ENCODE measurements at places on chromosomes 1 and 21.

- no peak for DNase-seq
These were observed 1036.0 kb downstream of the AMY1C start for GRCh38 chr1:104785575-104786187.

DNA sequence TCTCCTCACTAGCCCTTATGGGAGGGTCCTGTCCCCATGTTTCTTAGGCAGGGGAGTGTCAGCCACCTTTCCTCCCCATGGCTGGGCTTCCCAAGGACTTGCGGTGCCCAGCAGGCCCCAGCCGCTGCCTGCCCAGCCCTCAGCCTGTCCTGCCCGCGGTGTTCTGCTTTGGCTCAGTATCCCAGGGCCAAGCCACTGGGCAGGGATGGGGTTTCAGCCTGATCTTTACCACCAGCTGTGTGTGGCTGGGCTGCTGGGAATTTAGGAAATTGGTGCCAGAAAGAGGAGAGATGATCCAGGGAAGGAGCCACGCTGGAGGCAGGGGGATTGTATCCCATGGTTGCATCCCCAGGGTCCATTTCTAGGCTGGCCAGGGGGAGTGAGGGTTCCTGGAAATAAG, 6.9 kb upstream of the IGFN1 start:
- DNase-seq: no peak

DNA sequence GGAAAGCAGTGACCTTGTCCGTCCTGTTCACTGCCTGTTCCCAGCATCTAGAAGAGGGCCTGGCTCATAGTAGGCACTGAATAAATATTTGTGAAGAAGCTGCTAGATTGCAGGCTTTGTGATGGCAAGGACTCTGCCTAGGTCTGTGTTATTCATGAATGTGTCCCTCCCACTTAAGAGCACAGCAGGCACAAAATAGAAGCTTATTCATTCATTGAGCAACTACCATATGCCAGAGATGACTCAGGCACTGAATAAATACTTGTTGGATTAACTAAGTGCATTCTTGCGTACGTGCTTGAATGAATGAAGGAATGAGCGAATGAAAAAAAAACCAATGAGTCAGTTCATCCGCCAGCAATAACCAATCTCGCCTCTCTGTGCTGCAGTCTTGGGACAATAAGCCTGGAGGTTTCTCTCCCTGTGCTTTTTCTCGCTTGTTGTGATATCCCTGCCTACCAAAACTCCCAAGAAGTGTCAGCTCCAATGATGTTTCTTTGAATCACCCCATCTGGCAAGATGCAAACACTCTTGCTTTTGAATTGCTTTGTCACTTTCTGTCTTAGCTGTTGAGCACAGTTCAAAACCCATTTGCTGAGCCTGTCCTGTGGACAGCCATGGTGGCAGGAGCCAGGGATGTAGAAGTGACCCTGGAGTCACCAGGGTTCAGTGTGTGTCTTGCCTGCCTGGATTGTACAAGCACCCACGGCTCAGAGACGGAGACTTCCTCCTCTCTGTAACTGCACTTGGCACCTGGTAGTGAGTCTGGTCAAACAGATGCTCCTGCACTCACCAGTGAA, 143.9 kb downstream of the KAZN start:
- no peak for DNase-seq

DNA sequence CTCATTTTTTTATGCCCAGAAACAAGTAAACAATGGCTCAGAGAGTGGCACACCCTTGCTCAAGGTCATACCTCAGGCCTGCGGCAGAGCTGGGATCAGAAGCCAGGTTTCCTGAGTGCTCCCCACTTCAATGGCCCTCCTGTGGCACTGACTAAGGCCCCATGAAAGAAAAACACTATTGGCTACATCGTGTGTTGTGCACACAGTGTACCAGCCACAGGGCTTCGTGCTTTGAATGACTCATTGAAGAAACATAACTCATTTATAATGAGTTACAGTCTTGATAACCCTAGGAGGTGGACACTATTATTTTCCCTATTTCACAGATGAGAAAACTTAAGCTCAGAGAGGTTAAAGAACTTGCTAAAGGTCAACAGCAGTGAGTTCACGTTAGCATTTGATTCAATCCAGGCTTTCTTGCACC, 91.2 kb downstream of the TRABD2B start:
- no peak for DNase-seq

GRCh38 chr1:90723590-90724108, 6.5 kb upstream of the BARHL2 start:
- no peak for DNase-seq

GRCh38 chr1:56196839-56197238, 382.5 kb downstream of the PLPP3 start:
- no peak for DNase-seq

DNA sequence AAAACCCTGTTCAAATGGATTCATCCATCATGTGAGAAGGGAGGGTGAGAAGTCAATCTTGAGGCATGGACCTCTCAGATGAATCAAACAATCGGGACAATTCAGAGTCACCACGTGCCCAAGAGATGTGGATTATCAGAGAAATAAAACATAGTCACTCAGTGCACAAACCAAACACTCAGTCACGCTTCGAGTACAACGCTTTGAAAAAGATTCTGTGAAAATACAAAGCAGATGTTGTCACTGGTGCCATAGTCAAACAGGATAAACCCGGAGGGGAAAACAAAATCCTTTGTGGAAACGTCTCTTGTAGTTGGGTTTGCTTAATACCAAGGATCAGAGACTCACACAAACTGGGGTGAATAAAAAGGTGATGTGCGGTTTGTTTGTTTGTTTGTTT, 188.4 kb downstream of the RRAGC start:
- no peak for DNase-seq

- no peak for DNase-seq
These were observed 2.6 kb upstream of the THEMIS2 start for GRCh38 chr1:27869719-27870085.

- DNase-seq: no peak
These were observed at the start of gene SPRR2B for GRCh38 chr1:153071511-153071910. SPRR2B (minus strand) TSS chr1:153071611; CDS start chr1:153070839, 772 bp downstream.

Measured in omental fat pad (tissue), 4 donors.